Upper lobe of right lung (tissue), 1 donor: ENCODE measurements at places on chromosomes 12 and 14. TPM values are rescaled to one million over a fixed set of nuclear protein-coding genes. Genes with fewer than 3 reads are reported as not detected.

GRCh38 chr12:53176750-53177149 is 3.8 kb upstream of the ZNF740 start:
- DNase-seq: no peak

DNA sequence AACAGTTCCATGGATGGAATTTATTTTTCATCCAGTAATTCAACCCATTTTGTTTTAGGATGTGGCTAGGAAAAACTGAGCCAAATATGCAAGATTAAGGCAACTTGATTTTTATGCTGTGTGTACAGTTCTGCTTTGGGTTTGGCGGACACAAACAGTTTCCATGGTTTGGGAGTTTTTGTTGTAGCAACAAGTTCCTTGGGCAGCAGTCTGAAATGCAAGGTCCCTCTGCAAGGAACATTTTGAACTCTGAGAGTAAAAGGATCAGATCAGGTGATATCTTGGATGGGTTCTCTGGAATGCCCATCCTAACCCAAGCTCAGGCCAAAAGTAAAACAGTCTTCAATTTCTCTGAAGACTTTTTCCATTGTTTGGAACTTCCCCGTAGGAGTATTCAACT is 161.2 kb downstream of the TMX1 start:
- no peak for DNase-seq

CYP27B1 gene
- total RNA-seq: 2.0 TPM

GRCh38 chr12:124461851-124462623 is 105.4 kb downstream of the NCOR2 start:
- DNase-seq: no peak
